ENCODE measurements at places on chromosomes 1 and 21. TPM values are rescaled to one million over a fixed set of nuclear protein-coding genes. Genes with fewer than 3 reads are reported as not detected.

DCST1 gene
- not detected for total RNA-seq

KRTAP13-2 gene
- not detected for total RNA-seq

RCAN3 gene
- 17.7 TPM for total RNA-seq

CYYR1 gene
- not detected for total RNA-seq

CD1E gene
- not detected for total RNA-seq

HOOK1 gene
- not detected for total RNA-seq

NR5A2 gene
- total RNA-seq = 11.5 TPM

S100A2 gene
- 3.3 TPM for total RNA-seq

CRP gene
- not detected for total RNA-seq

GBP6 gene
- total RNA-seq = not detected

FCER1A gene
- total RNA-seq = not detected

TRIM63 gene
- 1.5 TPM for total RNA-seq

ALX3 gene
- not detected for total RNA-seq

CEP170 gene
- 207 TPM for total RNA-seq

CFHR1 gene
- 1.1 TPM for total RNA-seq

MAP10 gene
- 1.5 TPM for total RNA-seq

PRAMEF6 gene
- total RNA-seq = not detected

TCHH gene
- 0.09 TPM for total RNA-seq

CD5L gene
- not detected for total RNA-seq

LCA5L gene
- total RNA-seq = 0.65 TPM

CLDN17 gene
- total RNA-seq = not detected

KRTAP10-6 gene
- total RNA-seq = not detected

STYXL2 gene
- total RNA-seq = not detected

TDRD5 gene
- total RNA-seq = not detected

PROX1 gene
- not detected for total RNA-seq

BCAN gene
- not detected for total RNA-seq

DYNLT5 gene
- total RNA-seq = 1.4 TPM

GNB1 gene
- total RNA-seq = 108 TPM

ICOSLG gene
- total RNA-seq = not detected

PRDM16 gene
- total RNA-seq = 11.3 TPM

OR2M3 gene
- not detected for total RNA-seq

HLX gene
- total RNA-seq = 4.1 TPM

PTPN22 gene
- total RNA-seq = 0.99 TPM

AADACL4 gene
- not detected for total RNA-seq

MCOLN3 gene
- 2.3 TPM for total RNA-seq

PTPRU gene
- 25.8 TPM for total RNA-seq

GRIK1 gene
- total RNA-seq = 0.81 TPM

IFFO2 gene
- 3.3 TPM for total RNA-seq

OR14A16 gene
- not detected for total RNA-seq

TMEM35B gene
- total RNA-seq = 31.6 TPM

PEAR1 gene
- 10.8 TPM for total RNA-seq

CLCNKB gene
- not detected for total RNA-seq

SH3BGR gene
- 6.2 TPM for total RNA-seq

TENT5C gene
- total RNA-seq = 0.45 TPM

EFNA1 gene
- 0.16 TPM for total RNA-seq

FAM167B gene
- 2.1 TPM for total RNA-seq

RNU1-2 gene
- total RNA-seq = 2,882 TPM

MX2 gene
- total RNA-seq = 4.2 TPM

DMRTA2 gene
- total RNA-seq = 0.18 TPM

PAFAH2 gene
- total RNA-seq = 9.8 TPM

C1orf116 gene
- total RNA-seq = not detected

TNN gene
- total RNA-seq = not detected

GNG12 gene
- 91.1 TPM for total RNA-seq

PADI4 gene
- not detected for total RNA-seq

CFAP107 gene
- not detected for total RNA-seq

CFHR5 gene
- total RNA-seq = not detected

FHL3 gene
- 6.1 TPM for total RNA-seq

NPHS2 gene
- total RNA-seq = not detected

PRPF38B gene
- 20.0 TPM for total RNA-seq

Data from fibroblast of the aortic adventitia (primary cell).